Ovary (tissue), 10 donors: ENCODE measurements at places on chromosomes 1 and 21.
A peak's percentile ranks its signal among the peaks of the same experiment; 100 is the strongest.

DNA sequence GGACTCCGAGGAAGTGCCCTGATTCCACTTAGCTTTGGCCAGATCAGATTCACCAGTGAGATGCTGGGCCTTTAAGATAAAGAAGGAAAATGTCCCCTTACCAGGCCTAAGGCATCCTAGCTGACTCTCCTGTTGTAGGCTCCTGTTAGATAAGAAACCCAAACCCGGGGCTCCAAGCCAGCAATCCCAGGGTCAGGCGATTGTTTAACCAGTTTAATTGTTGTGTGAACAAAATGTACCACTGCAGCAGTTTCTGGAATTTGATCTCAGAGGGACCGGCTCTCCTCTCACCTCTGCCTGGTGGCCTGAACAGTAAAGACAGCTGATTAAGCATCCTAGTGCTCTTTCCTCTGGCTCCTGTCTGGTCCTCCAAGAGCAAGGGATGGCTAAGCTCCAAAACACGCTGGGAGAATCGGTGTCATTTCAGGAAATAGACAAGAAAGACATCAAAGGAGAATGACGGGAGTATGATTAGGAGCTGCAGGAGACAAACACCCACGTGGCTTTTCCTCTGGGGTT, 9.3 kb upstream of the KLHDC8A start:
- peak; percentile 54 for DNase-seq

DNA sequence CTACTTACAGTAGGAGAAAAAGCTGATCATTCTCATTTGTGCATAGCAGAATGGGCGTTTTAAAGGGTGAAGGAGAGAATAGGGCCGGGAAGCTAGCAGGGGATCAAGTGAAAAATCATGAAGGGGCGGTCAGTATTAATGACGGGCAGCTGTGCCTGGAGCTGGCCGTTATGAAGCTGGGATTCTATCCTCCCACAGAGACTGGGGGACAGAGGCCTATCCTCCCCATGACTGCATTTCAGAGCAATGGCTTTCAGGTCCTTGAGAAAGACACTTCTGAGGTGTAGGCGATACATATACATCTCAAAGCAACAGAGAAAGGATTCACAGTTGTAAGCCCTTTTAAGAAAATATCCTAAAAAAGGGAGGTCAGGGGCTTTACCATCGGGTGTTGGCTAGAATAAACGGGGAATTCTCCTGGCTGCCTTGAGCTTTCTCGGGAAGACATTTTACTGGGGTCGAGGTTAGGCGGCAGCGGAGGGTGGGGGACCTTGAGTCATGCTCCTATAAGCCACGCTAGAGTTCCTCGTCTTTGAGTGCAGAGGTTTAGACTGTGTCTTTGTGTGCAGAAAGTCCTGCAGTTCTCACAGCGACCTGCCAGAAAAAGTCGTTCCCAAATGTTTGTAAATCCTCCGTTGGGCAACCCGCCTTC, 559 bp upstream of the MTARC2 start:
- no peak for DNase-seq

- no peak for DNase-seq
Measured at GRCh38 chr1:10906866-10907519, 105.5 kb upstream of the TARDBP start.

DNA sequence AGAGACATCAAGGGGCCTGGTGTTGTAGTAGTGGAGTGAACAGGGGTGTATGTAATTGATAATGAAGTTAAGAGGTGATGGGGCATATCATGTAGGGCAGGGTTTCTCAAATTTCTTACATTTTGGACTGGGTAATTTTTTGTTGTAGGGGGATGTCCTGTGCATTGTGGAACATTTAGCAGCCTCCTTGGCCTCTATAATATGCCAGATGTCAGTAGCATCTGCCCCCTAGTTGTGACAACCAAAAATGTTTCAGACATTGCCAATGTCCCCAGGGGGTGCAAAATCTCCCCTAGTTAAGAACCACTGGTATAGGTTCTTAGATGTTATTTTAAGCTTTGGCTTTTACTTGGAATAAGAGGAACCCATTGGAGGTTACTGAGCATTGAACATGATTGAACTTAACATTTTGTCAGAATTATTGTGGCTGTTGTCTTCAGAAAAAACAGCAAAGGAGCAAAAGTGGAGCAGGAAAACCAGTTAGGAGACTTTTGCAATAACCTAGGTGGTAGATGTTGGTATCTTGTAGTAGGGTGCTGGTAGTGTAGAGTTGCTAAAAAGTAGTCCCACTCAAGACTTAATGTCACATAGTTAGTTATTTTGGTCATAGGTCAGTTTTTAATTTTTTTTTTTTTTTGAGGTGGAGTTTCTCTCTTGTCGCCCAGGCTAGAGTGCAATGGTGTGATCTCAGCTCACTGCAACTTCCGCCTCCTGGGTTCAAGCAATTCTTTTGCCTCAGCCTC, 6.2 kb downstream of the ZNF326 start:
- DNase-seq, result no peak

DNA sequence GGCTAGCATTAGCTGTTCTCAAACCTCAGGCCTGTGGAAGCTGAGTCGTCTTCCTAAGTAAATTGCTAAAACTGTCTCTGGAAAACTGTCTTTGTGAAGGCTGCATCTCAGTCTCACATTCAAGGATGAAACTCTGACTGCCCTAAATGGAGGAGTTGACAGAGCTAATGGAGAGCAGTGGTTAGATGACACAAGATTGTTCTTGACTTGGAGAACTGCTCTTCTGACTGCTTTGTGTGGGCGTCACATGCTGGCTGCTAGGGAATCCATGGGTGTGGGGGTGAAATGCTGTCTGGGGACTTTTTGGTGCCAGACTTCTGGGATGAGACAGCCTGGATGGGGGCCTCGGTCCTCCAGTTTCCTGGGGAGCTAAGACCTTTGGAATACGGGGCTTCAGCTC, 24.5 kb upstream of the TSPAN2 start:
- no peak for DNase-seq

DNA sequence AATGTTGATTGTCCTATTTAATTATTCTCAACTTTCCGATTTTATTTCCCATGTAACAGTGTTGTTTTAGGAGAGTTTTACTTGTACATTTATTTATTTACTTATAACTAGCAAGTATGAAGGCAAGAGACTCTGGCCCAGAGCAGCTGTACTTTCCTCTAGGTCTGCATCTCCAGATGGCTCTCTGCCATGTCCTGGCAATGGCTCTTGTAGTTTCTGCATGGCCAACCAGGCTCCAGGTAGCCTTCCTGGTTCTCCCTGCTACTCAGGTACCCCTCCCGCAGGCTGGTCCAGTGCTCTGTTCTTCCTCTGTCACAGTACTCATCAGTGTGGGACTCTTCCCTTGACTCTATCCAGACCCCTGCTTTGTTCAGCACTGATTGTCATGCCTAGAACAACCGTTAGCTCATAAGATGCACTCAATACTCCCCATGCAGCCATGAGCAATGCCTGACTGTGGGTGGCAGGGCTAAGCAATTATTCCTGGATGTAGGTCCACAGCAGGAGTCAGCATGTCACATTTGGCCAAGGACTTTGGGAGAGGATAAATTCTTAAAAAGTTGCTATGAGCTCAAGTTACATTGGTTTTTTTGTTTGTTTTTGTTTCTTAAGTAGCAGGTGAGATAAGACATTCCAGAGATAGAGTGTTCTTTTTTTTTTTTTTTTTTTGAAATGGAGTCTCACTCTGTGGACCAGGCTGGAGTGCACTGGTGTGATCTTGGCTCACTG, 10.9 kb upstream of the IL20 start:
- no peak for DNase-seq

GRCh38 chr1:212950243-212951125, at the start of gene VASH2:
VASH2 (plus strand) TSS chr1:212950541; CDS start chr1:212951543, 1,002 bp downstream.
- DNase-seq, result peak; percentile 28

DNA sequence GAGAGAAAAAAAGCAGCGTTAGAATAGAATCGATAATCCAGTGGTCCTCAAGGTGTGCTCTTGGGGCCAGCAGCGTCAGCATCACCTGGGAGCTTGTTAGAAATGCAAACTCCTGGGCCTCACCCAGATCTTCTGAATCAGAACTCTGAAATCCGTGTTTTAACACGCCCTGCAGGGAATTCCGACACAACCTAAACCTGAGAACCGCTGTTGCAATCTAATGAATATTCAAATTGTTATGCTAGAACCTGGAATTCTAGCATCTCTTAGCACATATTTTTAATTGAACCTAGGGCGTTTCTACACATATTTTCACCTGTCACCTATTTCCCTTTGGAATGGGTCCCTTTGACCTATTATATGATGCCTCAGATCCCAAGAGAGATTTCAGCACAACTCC, 175.7 kb downstream of the PSMG1 start:
- DNase-seq, result no peak

DNA sequence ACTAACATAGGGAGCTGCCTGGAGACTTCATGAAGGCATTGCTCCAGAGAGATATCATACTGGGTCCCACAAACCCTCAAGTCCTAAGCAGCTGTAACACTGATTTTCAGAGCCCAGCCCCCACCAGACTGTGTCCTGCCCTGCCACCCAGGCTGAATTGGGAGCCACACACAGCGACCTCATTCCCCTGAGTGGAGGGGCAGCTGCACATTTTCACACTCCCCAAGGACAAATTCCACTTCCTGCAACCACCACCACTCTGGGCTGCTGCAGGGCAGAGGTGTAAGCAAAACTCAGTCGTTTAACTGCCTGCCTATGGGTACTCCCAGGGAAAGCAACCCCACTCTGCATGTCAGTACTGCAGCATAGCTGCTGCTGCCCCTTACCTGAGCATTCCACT, 19.8 kb downstream of the DTL start:
- no peak for DNase-seq

- DNase-seq, result no peak
Measured at GRCh38 chr1:203158960-203159665, 16.5 kb downstream of the MYBPH start.

DNA sequence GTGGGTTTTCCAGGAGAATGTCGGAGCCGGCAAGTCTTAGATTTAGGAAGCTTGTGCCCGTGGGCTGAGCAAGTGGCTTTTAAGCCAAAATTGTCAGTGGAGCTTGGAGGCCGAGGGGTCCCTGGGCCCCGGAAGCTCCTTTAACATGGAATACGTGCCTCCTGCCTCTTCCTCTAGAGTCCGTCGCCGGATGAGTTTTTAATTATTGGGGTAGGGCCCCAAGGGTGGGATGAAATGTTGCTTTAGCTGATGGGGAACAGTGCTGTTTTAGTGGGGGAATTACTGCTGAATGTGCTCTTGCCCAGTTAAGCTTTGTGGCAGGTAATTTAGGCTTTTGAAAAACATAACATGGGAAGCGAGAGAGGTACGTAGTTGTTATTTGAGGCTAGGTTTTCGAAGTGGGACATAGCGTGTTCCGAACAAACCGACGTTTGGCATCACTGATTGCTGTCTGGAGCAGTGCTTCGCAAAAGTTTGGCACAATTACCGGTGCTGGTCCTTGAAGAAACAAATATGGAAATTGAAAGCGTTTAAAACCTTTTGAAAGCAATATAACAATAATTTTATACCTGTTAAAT, 786 bp downstream of the RPL5 start:
- no peak for DNase-seq

DNA sequence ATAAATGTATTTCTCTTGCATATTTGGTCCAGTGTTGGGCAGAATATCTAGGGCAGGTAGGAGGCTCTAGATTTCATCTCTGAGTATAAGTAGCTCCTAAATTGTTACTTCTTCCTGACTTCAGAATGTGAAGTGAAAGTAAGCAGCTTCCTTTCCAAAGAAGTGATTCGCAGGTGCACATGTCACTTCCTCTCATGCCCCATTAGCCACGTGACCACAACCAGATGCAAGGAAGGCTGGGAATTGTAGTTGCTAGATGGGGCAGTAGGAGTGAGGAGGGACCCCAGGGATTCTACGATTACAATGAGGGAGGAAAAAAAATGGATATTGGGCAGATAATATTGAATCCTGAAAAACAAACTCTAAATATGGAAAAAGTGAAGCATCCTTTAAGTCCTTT, 113.2 kb upstream of the CYYR1 start:
- DNase-seq, result no peak

GRCh38 chr1:201459775-201460174, 9.2 kb downstream of the PHLDA3 start:
- no peak for DNase-seq

DNA sequence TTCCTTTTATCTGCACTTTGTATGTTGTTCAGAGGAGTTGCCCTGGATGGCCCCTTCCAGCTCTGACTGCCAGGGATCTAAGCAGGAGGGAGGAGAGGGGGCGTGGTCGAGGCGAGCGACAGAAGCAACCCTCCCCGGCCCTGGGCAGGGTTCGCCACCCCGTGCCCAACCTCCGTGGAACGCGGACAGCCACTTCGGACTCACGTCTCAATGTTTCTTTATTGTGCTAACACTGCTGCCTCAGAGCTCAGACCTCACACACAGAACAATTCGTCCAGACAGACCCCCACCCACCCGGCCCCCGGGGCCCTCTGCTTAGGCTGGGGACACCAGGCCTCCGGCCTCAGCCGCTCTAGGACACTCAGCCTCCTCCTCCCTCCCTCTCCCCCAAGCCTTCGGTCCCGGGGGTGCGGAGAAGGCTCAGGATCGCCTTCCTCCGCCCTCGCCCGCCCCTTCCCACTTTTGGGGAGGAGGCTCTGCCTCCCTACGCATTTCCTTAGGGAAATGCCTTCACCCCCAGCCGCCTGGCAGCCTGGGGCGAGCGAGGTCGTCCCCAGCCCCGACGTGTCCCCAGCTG, 8.3 kb downstream of the VSIG8 start:
- DNase-seq, result peak; percentile 84

- no peak for DNase-seq
Measured at GRCh38 chr1:208223136-208223535, 21.0 kb downstream of the PLXNA2 start.

DNA sequence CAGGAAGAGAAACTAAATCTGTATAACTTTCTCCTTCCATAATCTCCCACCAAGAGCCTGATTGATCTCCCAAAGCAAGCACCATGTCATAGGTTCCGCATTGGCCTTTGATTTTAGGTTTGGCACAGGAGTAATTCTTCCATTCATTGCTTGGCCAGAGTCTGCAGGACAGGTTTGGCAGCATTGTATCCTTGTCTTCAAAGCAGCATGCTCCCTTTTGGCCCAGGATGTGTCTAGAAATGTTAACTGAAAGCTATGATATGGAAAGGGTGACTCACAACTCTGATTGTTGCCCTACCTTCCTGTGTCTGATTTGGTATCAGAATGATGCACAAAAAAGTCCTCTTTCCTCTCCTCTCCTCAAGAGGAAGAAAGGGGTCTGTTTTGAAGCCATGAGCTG, 824.3 kb upstream of the PRMT6 start:
- no peak for DNase-seq

- DNase-seq, result no peak
Measured at GRCh38 chr1:224594360-224594759, 21.8 kb upstream of the CNIH3 start.

GRCh38 chr1:15684042-15684461, at the start of gene PLEKHM2:
PLEKHM2 (plus strand) TSS chr1:15684320; CDS start chr1:15684559, 239 bp downstream.
- no peak for DNase-seq

DNA sequence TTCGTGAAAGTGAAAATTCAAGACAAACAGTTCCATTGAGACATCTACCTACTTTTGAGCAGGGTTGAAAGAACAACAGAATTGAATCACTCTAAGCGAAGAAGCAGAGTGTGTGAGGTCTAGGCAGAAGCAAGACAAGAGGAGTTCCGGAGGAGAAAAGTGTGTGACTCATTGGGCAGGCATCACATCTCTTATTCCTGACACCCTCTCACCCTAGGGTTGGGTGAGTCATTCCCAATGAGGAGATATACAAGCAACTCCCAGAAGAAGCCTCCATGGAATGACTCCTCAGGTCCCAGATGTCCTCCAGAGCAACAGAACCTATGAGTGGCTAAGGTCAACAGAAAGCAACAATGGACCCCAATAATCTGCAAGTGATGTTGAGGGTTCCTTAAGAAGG, 138.1 kb downstream of the TPR start:
- no peak for DNase-seq
